Heart left ventricle (tissue), 16 donors: ENCODE measurements at places on chromosomes 3 and 15.

DNA sequence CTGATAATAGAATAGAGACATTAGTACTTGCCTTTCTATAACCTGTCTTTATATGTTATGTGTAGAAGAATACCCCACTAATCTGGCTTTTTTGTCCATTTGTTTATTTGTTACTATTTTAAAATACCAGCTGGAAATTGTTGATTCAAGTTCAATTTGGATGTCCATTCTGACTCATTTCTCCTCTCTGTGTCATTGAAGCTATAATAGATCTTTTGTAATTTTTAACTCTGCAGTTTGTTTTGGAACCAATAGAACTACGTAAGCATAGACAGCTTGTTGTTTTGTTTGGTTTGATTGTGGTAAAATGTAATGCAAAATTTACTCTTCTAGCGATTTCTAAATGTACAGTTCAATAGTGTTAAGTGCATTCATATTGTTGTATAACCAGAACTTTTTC lies 390.4 kb downstream of the ZIC1 start:
- no peak for DNase-seq

- no peak for DNase-seq
Observed at GRCh38 chr3:18527691-18528090, 102.6 kb upstream of the SATB1 start.

DNA sequence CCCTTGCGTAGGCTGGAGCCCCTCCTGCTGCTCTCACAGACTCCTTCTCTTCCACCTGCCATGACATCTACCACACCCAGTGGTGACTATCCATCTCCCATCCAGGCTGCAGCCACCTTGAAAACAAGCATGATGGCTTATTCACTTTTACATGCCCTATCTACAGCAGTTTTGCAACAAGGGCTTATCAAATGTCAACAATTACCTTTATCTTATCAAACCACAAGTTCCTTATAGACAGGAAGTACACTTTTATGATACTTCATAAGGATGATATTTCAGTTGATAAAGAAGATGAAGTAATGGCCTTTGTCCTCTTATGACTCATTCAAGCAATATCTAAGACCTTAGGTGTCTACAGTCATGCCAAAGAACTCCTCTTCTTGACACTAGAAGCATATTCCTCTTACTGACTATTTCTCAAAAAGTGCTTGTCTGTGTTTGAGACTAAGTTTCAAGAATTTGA lies 125.3 kb upstream of the SPRED1 start:
- no peak for DNase-seq

DNA sequence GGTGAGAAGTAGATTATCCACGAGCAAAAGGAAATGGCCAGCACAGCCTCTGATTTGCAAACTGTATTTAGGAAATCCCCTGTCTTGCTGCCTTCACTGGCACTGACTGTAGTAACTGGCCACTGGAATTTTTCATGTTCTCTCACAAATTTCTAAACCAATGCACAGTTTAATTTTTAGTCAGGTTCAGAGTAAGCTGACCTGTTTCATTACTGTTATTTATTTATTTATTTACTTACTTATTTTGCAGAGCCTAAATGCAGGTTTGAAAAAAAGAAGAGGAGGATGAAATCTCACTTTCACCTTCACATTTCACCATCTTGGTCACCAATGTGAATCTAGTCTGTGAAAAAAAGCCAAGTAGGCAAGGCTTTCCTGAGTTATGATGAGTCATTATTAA lies 291.0 kb downstream of the PLOD2 start:
- DNase-seq, result no peak

DNA sequence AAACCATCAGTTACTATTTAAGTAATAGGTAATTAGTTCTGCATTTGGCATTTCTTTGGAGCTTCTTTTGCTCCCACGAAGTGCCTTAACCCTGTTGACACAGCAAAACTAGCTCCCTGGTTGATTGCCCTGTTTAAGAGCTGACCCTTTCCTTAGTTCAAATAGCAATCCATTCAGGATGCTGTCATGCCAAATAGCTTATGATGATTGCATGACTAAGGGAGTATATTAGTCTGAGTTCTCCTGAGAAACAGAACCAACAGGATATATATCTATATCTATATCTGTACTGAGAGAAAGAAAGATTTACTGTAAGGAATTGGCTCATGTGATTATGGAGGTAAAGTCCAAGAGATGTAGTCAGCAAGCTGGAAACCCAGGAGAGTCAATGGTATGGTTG lies 50.3 kb upstream of the SPRED1 start:
- no peak for DNase-seq

GRCh38 chr3:134822090-134822489 lies 27.0 kb downstream of the EPHB1 start:
- DNase-seq, result no peak

DNA sequence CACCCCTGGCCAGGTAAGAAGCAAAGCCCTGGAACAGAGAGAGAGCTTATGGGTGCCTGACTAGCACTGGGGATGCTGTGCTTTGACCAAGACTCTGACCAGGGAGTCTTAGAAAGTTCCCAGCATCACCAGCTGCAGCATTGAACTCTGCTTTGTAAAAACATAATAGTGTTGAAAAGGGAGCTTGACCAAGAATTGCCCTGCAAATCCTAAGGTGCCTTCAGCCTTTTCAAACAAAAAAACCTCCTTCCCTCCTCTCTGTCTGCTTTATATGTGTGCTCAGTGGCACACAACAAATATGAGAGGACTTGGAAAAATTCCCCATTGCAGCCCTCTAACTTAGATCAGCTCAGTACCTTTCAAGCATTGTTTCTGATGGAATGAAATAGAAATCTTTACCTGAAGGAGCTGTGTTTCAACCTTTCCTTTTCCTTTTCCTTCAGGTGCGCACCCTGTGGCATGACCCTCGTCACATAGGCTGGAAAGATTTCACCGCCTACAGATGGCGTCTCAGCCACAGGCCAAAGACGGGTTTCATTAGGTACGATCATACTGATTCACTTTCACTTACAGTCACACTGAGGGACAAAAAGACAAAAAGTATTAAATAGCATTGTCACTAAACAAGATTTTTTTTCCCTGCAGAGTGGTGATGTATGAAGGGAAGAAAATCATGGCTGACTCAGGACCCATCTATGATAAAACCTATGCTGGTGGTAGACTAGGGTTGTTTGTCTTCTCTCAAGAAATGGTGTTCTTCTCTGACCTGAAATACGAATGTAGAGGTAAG lies 13.0 kb downstream of the THBS1 start:
- DNase-seq, result no peak

DNA sequence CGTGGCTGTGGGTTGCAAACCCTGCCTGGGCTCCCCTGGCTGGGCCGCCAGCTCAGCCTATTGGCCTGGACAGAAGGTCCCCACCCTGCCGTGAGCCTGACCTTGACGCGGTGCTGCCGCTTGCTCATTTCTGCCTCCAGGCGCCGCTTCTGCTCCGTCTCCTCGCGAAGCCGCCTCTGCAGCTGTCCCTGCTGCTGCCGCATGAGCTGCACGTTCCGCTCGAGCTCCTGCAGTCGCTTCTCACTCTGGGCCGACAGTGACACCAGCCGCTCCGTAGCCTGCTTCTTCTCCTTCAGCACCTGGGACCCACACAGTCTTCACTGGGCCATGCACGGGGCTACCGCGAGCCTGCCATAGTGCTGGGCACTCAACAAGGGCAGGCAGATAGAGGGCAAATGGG lies 21.7 kb downstream of the KIF7 start:
- no peak for DNase-seq

- no peak for DNase-seq
Observed at GRCh38 chr15:63218100-63218808, 28.8 kb downstream of the RAB8B start.

GRCh38 chr3:114043205-114043604 lies 13.1 kb downstream of the CCDC191 start:
- no peak for DNase-seq

- DNase-seq, result peak; percentile 82
Observed at GRCh38 chr3:11582191-11582968, 61.3 kb downstream of the VGLL4 start.

- DNase-seq, result peak; percentile 33
Observed at GRCh38 chr15:80567721-80568157, 127.4 kb upstream of the ABHD17C start.

DNA sequence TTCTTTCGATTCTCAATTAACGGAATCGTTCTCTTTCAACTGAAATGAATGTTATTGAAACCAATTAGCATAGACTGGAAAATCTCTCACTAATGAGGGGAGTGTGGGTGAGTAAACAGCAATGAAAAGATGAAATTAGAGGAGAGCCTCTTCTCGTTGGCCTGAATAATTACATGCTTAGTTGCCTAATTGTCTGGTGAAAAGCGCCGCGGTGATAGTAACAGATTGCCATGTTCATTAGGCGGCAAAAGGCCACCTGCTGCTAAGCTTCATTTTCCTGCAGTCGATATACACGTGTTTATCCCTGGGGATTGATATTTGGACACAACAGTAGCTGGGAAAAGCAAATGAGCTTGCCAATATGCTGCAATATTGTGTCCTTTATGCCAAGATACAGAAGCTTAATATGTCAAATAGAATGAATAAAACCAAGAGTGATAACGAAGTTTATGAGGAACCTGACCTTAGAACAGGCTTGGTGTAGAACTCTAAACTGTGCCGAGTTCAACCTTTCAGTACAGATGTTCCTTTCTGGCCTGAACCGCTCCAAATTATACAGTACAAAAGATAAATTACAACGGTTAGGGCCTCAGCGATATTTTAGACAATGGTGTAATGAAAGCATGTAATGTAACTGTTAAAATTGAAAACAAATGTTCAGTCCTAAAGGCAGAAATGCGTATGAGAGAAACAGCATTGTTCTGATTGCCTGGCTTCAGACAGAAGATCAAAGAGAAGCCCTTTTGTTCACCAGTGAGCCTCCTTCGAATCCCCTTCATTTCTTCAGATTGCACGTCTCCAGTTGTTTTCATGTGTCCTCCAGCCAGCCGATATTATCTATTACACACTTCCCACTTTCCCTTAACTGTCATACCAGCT lies 185.2 kb downstream of the SHOX2 start:
- no peak for DNase-seq
